ENCODE measurements at places on chromosomes 1 and 21. TPM values are rescaled to one million over a fixed set of nuclear protein-coding genes. Genes with fewer than 3 reads are reported as not detected.

Gene LDLRAD2
- total RNA-seq = 0.48 TPM

Gene FCAMR
- not detected for total RNA-seq

Gene PBX1
- 77.2 TPM for total RNA-seq

DNA sequence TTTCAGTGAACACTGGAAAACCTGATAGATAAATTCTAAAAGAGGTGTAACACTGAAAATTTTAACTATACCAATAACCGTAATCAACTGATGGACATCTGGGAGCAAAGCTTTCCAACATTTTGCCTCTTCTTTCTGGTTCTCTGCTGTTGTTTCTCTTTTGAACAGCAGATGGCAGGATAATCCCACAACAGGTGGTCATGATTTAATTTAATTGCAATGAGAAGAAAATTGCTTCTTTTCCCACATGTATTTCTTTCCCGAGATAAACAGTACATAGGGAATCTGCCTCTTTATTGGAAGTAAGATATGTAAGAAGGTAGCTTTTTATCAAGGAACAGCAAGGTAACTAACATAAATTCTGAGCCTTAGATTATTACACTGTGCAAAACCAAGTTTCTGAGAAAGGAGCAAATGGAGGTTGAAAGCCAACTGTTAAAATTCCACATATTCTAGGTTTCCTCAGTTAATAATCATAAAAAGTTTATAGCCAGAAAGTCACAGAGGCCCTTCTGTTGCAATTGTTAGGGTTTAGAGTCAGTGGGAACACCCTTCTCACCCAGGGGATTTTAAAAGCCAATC is 72.9 kb downstream of the RPS6KA1 start:
- peaks cover 4% of the 10 kb centered on the region for H3K4me1 ChIP-seq
- H3K36me3 ChIP-seq = no peaks in the 10 kb centered on the region

DNA sequence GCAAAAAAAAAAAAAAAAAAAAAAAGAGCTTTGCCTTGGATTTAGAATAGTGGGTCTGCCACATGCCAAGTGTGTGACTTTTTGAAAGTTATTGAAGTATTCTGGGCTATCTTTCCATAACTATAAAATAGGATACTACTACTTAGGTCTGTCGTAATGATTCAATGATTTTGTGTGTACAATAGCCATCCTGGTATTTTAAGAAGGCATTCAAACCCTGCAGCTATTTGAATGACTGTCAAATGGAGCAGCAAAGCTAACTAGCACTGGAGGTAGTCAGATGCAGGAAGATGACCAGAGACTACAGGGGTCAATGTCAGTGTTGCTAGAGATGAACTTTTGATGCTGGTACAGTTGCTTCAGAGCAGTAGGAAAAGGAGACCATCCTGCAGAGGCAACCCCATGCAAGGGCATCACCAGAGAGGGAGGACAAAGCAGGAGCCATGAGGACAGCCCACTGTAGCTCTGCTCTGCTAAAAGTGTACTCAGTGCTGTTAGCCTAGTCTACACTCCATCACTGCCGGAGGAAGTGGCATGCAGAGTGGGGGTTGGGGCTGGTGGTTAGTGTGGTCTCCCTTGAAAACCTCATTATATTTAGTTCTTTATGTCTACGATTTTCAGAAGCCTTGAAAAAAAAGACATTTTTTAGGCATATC is 29.0 kb downstream of the DUSP10 start:
- no peaks in the 10 kb centered on the region for H3K36me3 ChIP-seq
- H3K4me3 ChIP-seq = no peak overlapping the region
- peak; percentile 64 for DNase-seq
- H3K27ac ChIP-seq = peak overlapping the region; percentile 71

DNA sequence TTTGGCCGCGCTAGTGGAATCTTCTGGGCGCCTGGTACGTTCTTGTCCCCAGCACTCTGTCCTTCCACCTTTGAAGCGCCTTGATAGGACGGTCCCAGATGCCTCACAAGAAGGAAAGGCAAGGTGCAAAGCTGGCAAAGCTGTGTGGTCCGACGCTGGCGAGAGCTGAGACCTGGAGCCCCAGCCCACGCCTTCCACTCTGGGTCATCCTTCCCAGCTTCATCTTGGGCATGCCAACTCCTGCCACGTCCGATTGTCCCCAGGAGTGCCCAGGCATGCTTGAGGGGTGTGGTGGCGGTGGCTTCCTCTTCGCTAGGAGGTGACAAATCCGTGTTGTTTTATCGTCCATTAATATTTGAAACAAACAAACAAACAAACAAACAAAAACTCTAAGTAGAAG is 123.9 kb upstream of the DPYD start:
- H3K27me3 ChIP-seq = peaks cover 77% of the 10 kb centered on the region
- no peak overlapping the region for H3K27ac ChIP-seq
- no peak for DNase-seq
- H3K4me3 ChIP-seq = peak overlapping the region; percentile 50

DNA sequence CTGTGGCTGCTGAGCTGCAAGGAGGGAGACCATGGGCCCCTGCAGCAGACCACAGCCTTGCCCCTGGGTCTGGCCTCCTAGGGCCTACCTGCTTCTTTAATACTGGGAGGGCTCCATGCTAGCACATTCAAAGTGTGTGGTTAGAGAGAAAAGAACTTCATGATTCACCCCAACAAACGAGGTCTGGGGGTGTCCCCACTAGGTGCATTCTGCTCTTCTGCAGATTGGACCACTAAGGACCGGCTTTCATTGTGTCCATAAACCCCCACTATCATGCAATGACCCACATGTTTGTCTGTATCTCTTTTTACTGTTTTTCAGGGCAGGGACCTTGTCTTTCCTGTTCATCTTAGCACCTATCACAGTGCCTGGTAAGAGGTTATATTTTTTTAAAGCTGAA is 185.4 kb downstream of the OMA1 start:
- no peak for DNase-seq
- H3K27ac ChIP-seq = no peak overlapping the region
- no peaks in the 10 kb centered on the region for H3K4me1 ChIP-seq
- no peaks in the 10 kb centered on the region for H3K27me3 ChIP-seq
- no peaks in the 10 kb centered on the region for H3K36me3 ChIP-seq

Measured in transverse colon (tissue), 4 donors.